ENCODE measurements at places on chromosomes 3 and 15. TPM values are rescaled to one million over a fixed set of nuclear protein-coding genes. Genes with fewer than 3 reads are reported as not detected.

Gene RNF13
- total RNA-seq, result 22.6 TPM

Gene ERC2
- 6.3 TPM for total RNA-seq

Gene P2RY13
- total RNA-seq, result not detected

Gene SOX14
- total RNA-seq, result not detected

Gene TRIM42
- total RNA-seq, result not detected

Gene SIDT1
- 0.20 TPM for total RNA-seq

Gene P2RY1
- total RNA-seq, result 1.2 TPM

Gene SRGAP3
- total RNA-seq, result not detected

Gene NPRL2
- total RNA-seq, result 14.0 TPM

Gene TKT
- 254 TPM for total RNA-seq

Gene FANCD2OS
- total RNA-seq, result not detected

Gene ANKRD34C
- total RNA-seq, result not detected

Gene GOLGA8J
- total RNA-seq, result not detected

Gene DLL4
- 0.43 TPM for total RNA-seq

Gene SLC6A20
- total RNA-seq, result not detected

Gene ONECUT1
- total RNA-seq, result 0.14 TPM

Gene ERICH6
- not detected for total RNA-seq

Gene PIGZ
- 0.06 TPM for total RNA-seq

Gene CFAP44
- total RNA-seq, result 3.1 TPM

Gene EPHB3
- 16.6 TPM for total RNA-seq

Gene POU1F1
- not detected for total RNA-seq

Gene GOLGA8O
- not detected for total RNA-seq

Gene HACL1
- 25.0 TPM for total RNA-seq

Gene NPAP1
- not detected for total RNA-seq

Gene CAMKV
- total RNA-seq, result not detected

Gene ZNF654
- 14.1 TPM for total RNA-seq

Gene TUBGCP4
- total RNA-seq, result 16.2 TPM

Gene IL5RA
- total RNA-seq, result not detected

Gene CSK
- total RNA-seq, result 24.0 TPM

Gene INSYN1
- 0.05 TPM for total RNA-seq

Gene CPNE9
- 0.06 TPM for total RNA-seq

Gene BFSP2
- total RNA-seq, result 0.41 TPM

Gene CLSTN2
- total RNA-seq, result 9.5 TPM

Gene PP2D1
- total RNA-seq, result not detected

Gene GRAMD2A
- 0.35 TPM for total RNA-seq

Gene ATP13A5
- 0.06 TPM for total RNA-seq

Gene GLT8D1
- total RNA-seq, result 39.7 TPM

Gene TAGLN3
- total RNA-seq, result 19.1 TPM
